ENCODE measurements at places on chromosomes 12 and 14.

GRCh38 chr12:94938583-94938982 is 64.9 kb downstream of the NDUFA12 start:
- H3K27ac ChIP-seq, result no peak overlapping the region
- H3K4me1 ChIP-seq, result no peaks in the 10 kb centered on the region
- no peak overlapping the region for H3K4me3 ChIP-seq
- no peaks in the 10 kb centered on the region for H3K27me3 ChIP-seq

DNA sequence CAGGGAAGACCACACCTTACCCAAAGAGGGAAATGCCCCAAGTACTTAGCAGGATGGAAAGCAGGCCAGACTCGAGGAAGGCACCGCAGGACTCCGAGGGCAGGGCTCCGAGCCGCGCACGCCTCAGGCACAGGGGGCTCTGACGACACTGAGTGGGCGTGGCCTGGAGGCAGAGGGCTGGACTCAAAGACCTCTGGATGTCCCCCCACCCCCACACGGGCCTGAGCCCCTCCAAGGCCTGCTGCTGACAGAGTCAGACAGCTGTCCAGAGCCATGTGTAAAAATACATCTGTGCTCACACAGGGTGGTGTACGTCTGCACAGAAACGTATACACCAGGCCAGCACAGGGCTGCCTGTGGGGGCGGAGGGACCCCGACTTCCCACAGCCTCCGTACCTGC is 1.4 kb downstream of the AKT1 start:
- DNase-seq, result no peak
- H3K36me3 ChIP-seq, result peaks cover 3% of the 10 kb centered on the region

GRCh38 chr12:39966721-39967120 is 139.2 kb downstream of the SLC2A13 start:
- no peak for DNase-seq
- no peak overlapping the region for H3K27ac ChIP-seq
- H3K4me1 ChIP-seq, result no peaks in the 10 kb centered on the region
- no peaks in the 10 kb centered on the region for H3K36me3 ChIP-seq

- H3K27ac ChIP-seq, result no peak overlapping the region
- no peaks in the 10 kb centered on the region for H3K4me1 ChIP-seq
- no peak for DNase-seq
- no peak overlapping the region for H3K4me3 ChIP-seq
- H3K27me3 ChIP-seq, result no peaks in the 10 kb centered on the region
- peaks cover 21% of the 10 kb centered on the region for H3K36me3 ChIP-seq
Observed at GRCh38 chr12:106455111-106455510, 97.6 kb downstream of the POLR3B start.

DNA sequence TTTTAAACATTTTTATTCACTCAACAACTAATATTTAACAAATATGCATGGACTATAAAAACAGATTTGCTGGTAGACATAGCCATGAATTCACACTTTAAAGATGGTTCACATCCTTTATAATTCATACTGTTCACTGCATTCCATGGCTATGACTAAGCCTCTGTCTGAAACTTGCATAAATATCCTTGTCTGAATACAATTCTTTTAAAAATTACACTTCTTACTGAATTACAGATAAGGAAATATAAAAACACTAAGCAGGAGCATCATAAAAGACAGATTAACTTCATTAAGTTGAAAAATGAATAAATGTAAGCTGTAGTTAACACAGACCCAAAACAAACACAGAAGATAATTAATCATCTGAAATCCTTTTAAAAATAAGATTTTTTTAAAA is 53.8 kb downstream of the GXYLT1 start:
- no peak for DNase-seq
- no peaks in the 10 kb centered on the region for H3K36me3 ChIP-seq
- no peaks in the 10 kb centered on the region for H3K27me3 ChIP-seq
- H3K4me3 ChIP-seq, result no peak overlapping the region
- no peak overlapping the region for H3K27ac ChIP-seq
- H3K4me1 ChIP-seq, result no peaks in the 10 kb centered on the region

GRCh38 chr14:99426813-99427346 is 53.8 kb downstream of the SETD3 start:
- no peak overlapping the region for H3K27ac ChIP-seq
- no peak for DNase-seq
- no peaks in the 10 kb centered on the region for H3K27me3 ChIP-seq
- H3K4me3 ChIP-seq, result no peak overlapping the region

DNA sequence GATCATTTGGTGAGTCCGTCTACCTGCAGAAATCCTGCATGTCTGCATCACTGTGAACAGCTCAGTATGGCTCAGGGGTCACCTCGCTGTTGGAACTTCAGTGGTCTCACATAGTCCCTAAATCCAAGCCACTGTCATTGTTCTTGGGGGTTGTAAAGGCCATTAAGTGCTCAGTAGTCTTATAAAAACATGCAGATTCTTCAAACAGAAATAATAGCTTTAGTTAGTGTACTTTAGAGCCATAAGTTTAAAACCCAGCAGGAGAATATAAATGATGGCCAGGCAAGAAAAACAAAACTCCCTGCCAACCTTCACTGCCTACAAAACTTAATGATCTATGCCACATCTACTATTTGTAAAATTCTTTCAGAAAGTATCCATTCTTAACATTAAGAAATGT is 396.3 kb downstream of the SYT1 start:
- no peak overlapping the region for H3K27ac ChIP-seq
- H3K4me1 ChIP-seq, result no peaks in the 10 kb centered on the region
- no peaks in the 10 kb centered on the region for H3K27me3 ChIP-seq
- no peaks in the 10 kb centered on the region for H3K36me3 ChIP-seq

DNA sequence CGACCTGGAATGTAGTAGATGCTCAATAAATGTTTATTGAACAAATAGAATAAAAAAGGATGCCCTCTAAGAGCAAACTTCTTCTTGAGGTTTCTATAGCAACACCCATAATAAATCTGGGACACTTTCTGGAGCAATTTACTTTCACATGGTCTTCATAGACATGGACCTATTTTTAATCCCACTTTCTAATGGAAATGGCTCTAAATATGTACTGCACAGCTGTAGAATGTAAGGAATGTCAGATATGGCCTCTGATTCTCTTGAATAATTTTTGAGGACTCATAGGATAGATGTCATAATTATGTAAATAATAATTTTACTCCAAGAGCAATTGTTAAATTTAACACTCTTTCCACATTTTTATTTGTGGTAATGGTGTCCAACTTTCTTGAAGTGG is 133.5 kb upstream of the DAAM1 start:
- H3K4me3 ChIP-seq, result no peak overlapping the region
- H3K27ac ChIP-seq, result no peak overlapping the region
- DNase-seq, result no peak
- H3K36me3 ChIP-seq, result no peaks in the 10 kb centered on the region
- no peaks in the 10 kb centered on the region for H3K27me3 ChIP-seq

Measured in ascending aorta (tissue), 2 donors.